ENCODE measurements at places on chromosomes 2 and 18.

- no peak for DNase-seq
Observed at GRCh38 chr2:210818473-210818872, 262.1 kb downstream of the CPS1 start.

DNA sequence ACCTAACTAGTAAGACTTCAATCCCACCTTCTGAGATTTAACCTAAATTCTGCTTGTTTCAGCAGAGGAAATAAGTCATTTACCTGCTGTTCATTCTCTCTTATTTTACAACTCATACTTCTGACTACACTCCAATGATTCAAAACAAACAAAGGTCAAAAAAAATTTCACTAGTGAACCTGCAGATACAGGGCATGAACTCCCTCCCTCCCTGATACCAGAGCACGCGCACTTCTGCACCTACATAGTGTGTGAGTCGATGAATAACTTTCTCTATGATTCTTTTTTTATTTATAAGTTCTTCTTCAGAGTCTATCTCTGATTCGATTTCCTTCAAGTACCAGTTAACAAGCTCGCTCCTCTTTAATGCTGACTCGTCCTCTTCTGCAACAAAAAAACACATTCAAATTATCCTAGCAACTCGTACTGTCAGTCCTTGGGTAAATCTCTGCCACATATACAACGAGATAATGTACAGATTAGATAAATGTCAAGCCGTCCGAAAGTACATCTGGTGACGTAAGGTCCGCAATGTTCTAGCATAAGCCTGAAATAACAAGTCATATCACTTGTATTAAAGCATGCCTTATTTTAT is 7.4 kb upstream of the LCT start:
- DNase-seq = no peak

GRCh38 chr2:139992078-139992477 is 1211.9 kb upstream of the NXPH2 start:
- no peak for DNase-seq

DNA sequence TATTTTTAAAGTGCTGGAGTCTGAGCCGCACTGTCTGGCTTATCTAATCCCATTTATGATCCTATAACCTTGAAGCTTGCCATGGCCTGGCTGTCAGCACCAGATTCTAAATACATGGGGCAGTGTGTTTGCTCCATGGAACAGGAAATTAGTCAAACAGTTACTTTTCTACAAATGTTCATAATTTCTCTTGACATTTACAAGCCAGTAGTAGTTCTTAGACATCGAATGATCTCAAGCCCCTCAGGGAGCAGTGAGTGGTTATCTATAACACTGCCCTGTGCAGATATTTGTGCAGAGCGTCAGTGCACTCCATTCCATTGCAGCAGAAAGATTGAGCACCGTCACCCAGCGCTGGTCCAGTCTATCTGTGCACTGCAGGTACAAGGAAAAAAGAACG is 205.2 kb downstream of the AGPS start:
- no peak for DNase-seq

DNA sequence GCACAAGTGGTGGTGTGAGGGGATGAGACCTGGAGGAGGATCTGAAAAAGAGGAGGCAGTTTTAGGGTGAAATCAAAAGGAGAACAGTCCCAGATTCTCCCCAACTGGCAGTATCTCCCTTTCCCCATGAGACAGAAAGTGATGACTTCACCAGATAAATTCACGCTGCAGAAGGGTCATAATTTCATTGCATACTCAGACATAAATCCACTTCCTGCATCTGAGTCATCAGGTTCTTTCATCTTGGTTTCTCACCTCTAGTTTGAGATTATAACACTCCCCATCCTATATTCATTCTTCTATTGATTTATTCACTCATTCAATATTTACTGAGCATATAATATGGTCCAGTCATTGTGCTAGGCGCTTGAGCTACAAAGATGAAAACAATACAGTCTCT is 64.7 kb downstream of the CCDC148 start:
- DNase-seq = no peak

- no peak for DNase-seq
Observed at GRCh38 chr2:237453671-237454070, 33.4 kb upstream of the MLPH start.

GRCh38 chr2:121273116-121273515 is 11.9 kb downstream of the TFCP2L1 start:
- DNase-seq = no peak

- DNase-seq = no peak
Observed at GRCh38 chr2:27606611-27607010, 22.2 kb downstream of the CCDC121 start.

GRCh38 chr18:75226286-75226955 is 15.8 kb downstream of the TSHZ1 start:
- no peak for DNase-seq

- DNase-seq = no peak
Observed at GRCh38 chr2:62459106-62459505, 46.9 kb downstream of the TMEM17 start.

DNA sequence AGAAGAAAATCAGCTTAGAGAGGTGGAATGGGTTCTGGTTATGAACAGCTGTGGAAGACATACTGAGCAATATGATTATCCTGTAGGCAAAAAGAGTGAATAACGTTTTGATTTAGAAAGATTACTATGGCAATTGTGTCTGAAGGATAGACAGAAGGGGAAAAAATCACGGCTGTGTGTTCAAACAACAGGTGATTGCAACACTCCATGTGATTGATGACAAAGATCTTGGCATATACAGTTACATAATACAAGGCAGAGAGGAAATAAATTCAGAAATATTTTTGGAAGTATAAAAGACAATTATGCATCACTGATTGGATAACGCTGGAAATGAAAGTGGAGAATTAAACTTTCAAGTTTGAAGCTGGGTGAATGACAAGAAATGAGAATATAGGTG is 58.5 kb upstream of the KCNJ3 start:
- DNase-seq = no peak

DNA sequence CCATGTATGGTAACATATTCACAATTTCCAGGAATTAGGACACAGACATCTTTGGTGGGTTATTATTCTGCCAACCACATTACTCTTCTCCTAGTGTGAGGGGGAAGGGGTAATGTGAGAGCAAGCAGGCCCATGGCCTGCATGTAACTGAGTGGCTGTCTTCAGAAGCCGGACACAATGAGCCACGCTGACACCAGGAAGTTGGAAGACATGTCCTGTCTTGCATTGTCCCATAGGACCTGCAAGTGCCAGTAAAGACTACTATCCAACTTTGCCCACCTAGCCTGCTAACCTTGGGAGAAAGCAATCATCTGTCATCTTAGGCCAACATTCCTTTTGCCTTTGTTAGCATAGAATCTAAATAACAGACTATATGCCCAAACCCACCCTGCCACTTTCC is 86.2 kb upstream of the SH3BP4 start:
- DNase-seq = no peak

GRCh38 chr2:138572318-138572717 is 70.7 kb downstream of the SPOPL start:
- DNase-seq = no peak

GRCh38 chr18:35641916-35642315 is 60.4 kb downstream of the GALNT1 start:
- no peak for DNase-seq

DNA sequence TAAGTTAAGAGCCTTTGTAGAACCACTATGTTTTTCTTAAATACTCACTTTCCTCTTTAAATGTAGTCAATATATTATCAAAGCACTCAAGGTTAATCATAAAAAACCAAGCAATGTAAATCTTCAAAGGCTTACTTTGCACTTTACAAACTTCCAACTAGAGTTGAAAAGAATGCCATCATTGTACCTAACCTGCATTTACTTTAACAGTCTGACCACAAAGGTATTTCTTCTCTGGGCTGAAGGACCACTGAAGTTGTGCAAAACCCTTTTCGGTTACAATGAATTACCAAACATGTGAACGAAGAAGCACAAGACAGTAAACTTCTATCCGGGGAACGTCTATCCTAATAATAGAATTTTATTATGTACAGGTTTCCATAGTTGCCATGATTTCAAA is 3.0 kb downstream of the HNRNPLL start:
- DNase-seq = no peak

GRCh38 chr2:235779444-235779896 is 285.6 kb downstream of the AGAP1 start:
- DNase-seq = peak; percentile 19

GRCh38 chr2:15279201-15279876 is 281.8 kb downstream of the NBAS start:
- no peak for DNase-seq

DNA sequence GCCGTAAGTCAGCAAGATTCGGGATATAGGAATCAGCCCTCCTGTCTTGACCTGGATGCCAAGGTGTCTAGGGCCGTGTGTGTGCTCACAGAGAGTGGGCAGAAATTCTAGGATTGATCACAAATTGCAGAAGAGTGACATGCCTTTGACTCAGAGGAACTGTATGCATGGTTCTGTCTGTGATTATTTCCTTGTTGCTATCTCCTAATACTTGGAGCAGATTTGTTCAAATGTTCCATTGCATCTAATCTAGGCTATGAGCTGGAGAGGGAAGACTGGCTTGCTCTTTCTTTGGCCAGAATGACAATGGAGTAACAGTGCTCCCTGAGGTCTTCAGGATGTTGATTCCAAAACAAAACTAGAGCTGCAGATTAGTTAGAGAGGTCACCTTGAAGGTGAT is 115.0 kb downstream of the EN1 start:
- DNase-seq = no peak

Measured in stimulated activated CD4-positive, alpha-beta T cell treated with anti-CD3 and anti-CD28 coated beads, TNF-alpha, amount 100 ng/mL, for 24 hours (primary cell).